ENCODE measurements at places on chromosomes 1 and 21. TPM values are rescaled to one million over a fixed set of nuclear protein-coding genes. Genes with fewer than 3 reads are reported as not detected.
A peak's percentile ranks its signal among the peaks of the same experiment; 100 is the strongest.

DNA sequence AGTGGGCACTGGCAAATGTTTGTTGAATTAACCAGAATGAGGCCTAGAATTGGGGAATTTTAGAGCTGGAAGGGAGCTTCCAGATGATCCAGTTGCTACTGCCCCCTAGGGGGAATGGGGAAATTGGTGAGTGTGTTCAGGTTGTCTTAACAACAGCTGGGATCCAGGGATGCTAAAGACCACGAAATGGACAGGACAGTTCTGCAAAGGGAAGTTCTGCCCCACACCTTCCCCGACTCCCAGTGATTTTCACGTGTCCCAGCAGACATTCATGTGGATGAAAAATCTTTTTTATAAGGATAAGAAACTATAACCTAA is 33.9 kb downstream of the TRIM62 start:
- no peak for DNase-seq

GRCh38 chr1:156595016-156595415 is 3.4 kb downstream of the NAXE start:
- DNase-seq = no peak

GRCh38 chr1:180579961-180580611 is 21.3 kb downstream of the OVAAL start:
- no peak for DNase-seq

DNA sequence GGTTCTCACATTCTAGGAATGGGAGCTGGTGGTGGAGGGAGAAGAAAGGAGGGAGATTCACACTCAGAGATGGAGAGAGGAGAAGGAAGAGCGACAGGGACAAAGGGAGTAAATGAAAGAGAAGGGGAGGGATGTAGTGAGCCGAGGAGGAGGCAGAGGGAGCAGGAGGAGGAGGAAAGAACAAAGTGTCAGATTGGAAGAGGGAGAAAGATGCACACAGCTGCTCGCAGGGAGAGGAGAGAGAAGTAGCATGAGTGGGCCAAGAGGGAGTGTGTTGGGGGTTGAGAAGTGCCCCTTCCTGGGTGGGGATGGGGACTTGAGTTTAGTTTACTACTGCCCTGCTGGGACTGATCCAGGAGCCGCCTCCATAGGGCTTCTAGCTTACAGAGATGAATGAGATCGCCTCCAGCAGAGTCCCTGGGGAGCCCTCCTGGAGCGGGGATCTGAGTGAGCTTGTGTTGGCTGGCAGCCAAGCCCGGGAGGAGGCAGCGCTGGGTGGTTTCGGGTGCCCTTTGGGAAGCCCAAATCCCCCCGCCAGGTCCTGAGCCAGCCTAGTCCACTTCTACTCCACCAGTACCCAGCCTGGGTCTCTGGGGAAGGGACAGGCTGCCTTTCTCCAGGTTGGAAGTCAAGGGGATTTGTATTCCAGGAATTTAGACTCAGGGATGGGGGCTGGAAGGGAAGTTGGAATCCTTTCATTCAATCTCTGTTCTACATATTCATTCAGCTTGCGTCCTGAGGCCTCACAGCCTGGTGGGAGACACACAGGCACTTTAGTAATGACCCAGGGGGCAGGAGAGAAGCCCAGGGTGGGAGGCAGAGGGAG is 20.9 kb downstream of the PTPRU start:
- DNase-seq = peak; percentile 46

DNA sequence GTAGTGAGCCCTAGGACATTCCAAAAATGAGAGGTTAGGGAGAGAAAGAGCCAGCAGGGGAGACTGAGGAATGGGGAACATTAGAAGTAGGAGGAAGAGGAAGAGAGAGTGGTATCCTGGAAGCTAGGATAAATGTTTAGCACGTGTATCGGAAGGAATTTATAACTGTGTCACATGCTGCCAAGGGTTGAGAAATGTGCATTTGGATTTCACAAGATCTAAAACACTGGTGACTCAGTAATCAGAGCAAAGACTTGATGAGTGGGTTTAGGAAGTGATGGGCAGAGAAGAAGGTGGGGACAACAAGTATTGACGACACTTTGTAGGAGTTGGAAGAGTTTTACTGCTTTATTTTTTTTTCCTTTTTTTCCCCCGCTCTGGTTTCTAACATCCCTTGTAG is 193.9 kb downstream of the FMN2 start:
- peak; percentile 47 for DNase-seq

- DNase-seq = no peak
Observed at GRCh38 chr1:191371626-191372025, 786.6 kb upstream of the RGS18 start.

Gene ADAM30
- total RNA-seq = not detected

Gene DISC1
- total RNA-seq = 9.1 TPM

Gene SPRR2B
- total RNA-seq = not detected

Gene SYT14
- total RNA-seq = 6.1 TPM

Gene OR10Z1
- not detected for total RNA-seq
